Panc1 (cell line): ENCODE measurements at places on chromosomes 2 and 18. TPM values are rescaled to one million over a fixed set of nuclear protein-coding genes. Genes with fewer than 3 reads are reported as not detected.

The DLX1 gene
- total RNA-seq, result 3.5 TPM

The CDH7 gene
- total RNA-seq, result not detected

The OR6B2 gene
- not detected for total RNA-seq

DNA sequence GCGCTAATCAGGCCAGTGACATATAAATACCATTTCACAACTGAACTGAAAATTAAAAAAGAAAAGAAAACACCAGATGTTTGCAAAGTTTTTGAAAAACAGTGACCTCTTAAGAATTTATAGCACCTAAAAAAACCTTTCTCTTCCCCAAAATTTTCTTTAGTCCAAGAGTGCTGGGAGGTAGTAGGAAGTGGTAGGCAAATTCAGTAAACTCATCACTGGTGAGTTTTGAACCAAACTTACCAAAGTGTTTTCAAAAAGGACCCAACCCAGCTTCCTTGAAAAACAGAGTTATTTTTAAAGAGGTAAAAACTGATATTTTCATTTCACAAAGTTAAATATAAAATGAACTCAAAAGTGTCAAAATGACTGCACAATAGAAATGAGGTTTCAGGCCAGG, 90.4 kb downstream of the TMEM247 start:
- no peak for DNase-seq

DNA sequence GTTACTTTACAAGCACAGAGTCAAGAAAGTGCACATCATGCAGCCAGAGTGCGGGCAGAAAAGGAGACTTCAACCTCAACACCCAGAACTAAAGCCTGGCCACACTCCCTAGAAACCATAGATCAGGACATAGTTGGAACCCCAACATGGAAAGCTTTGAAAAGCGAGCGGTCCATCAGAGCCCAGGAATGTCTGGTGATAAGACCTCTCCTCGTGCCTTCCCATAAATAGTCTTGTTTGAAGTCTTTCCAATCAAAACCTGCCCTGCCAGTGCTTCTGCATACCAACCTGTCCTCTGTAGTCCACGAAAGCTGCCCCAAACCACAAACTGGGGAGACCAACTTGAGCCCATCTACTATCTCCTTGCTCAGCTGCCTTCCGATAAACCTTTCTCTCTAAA, 55.5 kb downstream of the NEURL3 start:
- DNase-seq, result no peak

DNA sequence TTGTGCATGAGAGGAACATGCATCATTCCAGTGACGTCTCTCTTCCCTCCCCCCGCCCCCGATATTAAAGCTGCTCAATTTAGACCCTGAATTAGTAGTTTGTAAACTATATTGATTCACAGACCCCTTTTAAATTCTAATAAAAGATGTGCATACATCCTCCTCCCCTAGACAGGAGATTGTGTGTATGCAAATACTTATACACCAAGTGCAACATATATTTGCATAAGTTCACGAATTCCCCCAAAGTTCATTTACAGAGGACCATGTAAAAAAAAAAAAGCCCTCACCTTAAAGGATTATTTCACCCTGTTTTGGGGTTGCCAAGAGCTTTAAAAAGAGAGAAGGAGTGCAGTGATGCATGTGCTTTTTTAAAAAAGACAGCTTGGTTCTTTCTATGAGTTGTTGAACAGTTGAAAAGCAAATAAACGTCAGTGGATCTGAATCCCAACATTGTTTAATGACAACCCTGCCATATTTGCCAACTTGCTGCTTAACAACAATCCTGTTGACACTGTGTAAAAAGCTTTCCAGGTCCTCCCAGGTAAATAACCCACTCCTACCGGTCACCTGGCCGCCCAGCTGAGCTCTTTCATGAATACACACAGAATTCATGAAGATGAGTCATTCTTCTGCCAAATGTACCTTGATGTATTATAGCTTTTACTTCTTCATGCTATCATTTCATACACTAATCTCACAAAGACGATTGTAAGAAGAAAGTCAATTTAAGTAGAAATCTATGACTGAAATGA, 211.5 kb downstream of the IKZF2 start:
- DNase-seq, result no peak

DNA sequence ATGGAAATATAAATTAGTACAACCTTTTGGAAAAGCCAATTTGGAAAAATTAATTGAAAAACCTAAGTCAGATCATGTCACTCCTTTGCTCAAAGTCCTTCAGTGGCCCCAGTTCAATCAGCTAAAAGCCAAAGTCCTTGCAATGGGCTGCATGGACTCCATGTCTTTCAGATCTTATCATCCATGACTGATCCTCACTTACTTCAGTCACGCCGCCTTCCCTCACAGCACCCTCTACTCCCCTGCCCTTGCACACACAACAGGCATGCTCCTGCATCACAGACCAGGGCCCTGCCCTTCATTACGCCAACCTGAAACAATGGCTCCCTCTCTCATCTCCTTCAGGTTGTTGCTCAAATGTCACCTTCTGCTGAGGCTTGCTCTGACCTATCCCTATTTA, 15.6 kb downstream of the KANSL3 start:
- no peak for DNase-seq

- DNase-seq, result no peak
Measured at GRCh38 chr2:216956820-216957493, 97.1 kb upstream of the TNP1 start.

- DNase-seq, result no peak
Measured at GRCh38 chr18:70246061-70246466, 40.6 kb upstream of the RTTN start.

DNA sequence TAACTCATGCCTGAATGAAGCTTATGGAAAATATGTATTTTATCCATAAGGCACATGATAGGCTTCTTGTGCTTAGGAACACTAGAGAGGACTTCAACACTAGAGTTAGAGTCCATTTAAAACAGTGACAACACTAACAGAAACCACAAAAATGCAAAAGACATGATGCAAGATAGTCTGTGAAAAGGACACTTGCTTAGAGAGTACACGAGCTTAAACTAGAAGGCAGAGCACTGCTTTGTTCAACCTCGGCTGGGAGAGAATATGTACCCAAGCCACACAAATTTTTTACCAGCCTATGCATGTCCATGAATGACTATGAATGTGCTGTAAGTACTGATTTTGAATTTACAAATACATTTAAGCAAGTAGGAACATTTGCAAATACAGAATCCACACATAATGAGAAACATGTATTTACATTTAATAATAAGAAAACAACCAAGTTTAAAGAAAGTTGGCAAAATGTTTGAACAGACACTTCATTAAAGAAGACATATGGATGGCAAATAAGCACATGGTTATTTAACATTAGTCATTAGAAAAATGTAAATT, 130.6 kb downstream of the SPOPL start:
- DNase-seq, result no peak
